ENCODE measurements at places on chromosomes 16 and 17.
A peak's percentile ranks its signal among the peaks of the same experiment; 100 is the strongest.

DNA sequence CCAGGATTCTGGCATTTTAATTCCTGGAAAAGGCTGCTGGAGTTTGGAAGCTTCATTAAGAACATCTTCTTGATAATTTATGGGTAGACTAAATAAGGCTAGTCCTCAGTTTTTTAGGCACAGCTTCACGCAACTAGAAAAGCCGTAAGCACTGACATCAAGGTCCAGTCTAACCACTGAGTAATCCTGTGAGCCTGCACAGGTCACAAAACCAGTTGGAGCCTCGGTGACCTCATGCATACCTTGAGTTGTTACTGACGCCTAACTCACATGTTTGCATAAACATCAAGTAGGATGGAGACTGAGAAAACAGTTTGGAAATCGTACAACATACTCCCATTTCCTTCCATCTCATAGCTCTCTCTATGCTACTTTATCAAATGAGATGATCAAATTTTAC lies 63.8 kb upstream of the RCVRN start:
- DNase-seq = peak; percentile 5

DNA sequence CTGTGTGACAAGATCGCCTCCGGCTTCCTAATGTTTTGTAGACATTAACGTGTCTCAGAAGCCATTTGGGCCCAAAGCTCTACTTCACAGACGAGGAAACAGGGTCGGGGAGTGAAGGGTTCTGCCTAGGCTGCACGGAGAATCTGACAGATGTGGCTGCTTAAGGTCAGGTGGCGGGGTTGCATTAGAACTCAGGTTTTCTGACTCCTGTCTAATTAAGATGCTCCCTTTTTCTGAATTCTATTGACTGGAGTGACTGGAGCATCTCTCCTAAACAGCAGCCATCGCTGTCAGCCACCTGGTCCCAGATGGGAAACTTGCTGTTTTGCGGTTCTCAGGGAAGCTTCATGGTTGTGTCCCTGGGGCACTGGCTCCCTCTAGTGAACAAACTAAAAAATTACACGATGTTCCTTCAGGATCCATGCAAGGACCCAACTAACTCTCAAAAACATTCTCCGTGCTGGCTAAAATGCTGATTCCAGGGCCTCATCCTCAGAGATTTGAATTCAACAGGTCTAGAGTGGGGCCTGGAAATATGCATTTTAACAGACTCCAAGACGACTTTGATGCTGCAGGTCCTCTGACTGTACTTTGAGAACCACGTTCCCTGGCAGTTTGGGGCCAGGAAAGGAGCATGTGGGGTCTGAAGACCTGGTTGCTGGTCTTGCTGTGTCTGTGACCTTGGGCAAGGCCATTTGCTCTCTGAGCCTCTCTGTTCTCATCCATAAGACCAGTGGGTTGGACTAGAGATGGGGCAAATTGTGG lies 117.4 kb downstream of the IRF8 start:
- peak; percentile 75 for DNase-seq

- no peak for DNase-seq
Observed at GRCh38 chr16:67043420-67043819, 14.5 kb downstream of the CBFB start.

DNA sequence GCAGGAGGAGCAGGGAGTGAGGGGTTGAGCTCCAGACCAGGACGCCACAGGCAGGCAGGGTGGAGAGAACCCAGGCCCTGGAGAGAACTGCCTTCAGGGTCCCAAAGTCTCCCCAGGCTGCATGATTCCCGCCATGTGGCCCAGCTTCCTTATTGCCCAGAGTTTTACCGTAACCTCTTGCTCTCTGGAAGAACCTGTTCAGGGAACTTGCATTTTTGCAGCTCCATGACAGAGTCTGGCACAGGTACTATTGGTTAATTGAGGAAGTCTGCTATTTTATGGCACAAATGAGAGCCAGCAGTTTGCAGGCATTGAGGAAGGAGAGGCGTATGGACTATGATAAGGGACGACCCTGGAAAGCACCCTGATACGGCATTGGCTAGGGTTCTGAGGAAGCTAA lies 11.6 kb upstream of the NOS2 start:
- no peak for DNase-seq

DNA sequence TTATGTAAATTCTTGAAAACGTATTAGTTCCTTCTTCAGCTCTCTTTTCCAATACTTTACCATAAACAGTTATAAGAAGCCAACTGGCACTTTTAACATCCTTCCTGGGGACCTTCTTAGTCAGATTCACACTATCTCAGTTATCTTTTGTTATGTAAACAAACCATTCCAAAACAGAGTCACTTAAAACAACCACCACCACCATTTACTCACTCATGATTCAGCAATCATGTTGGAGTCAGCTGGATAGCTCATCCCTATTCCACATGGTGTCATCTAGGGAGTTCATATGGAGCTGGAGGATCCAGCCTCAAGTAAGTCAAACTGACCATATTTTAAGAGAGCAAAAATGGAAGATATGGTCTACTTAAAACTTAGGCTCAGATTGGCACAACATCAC lies 240.3 kb upstream of the IRX3 start:
- DNase-seq = no peak

GRCh38 chr17:2878751-2879254 lies 82.6 kb downstream of the RAP1GAP2 start:
- DNase-seq = no peak

DNA sequence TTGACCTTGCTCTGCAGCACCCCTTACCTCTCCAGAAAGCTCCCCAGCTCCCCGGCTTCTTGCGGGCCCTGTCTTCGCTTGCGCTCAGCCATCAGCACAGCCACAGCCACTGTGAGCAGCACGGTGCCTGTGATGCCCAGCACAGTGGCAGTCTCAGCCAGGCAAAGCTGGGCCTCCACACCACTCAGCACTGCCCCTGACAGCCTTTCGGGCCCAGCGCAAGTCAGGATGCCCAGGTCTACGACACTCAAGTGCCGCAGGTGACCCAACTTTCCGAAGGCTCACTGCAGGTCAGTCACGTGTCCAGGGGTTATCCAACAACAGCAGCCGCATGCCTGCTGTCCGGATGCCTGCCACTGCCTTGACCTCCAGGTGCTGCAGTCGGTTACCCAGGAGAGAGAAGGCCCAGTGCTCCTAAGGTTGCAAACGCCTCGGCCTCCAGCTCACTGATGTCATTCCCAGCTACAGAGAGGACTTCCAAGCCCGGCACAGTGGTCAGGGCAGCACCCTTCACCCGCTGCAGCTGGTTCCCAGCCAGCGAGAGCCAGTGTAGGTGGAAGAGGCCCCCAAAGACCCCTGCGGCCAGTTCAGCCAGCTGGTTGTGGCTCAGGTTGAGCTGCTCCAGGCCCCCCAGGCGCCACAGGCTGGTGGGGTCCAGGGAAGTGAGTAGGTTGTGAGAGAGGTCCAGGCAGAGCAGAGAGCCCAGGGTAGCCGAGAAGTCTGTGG lies 8.9 kb upstream of the TMEM101 start:
- no peak for DNase-seq
